PC-9 (cell line): ENCODE measurements at places on chromosomes 5 and 9. TPM values are rescaled to one million over a fixed set of nuclear protein-coding genes. Genes with fewer than 3 reads are reported as not detected.

GRCh38 chr9:94084314-94084713 lies at the start of gene PTPDC1:
PTPDC1 (plus strand) TSS chr9:94084464; CDS start chr9:94084531, 67 bp downstream.
- no peak for DNase-seq

GRCh38 chr9:2321523-2322148 lies 300.0 kb upstream of the VLDLR start:
- no peak for DNase-seq

GRCh38 chr9:103991698-103992097 lies 102.4 kb upstream of the SMC2 start:
- no peak for DNase-seq

GRCh38 chr9:96014078-96014477 lies 138.6 kb downstream of the ERCC6L2 start:
- DNase-seq: no peak

Gene MARCHF3
- 0.35 and 0.75 TPM in 2 replicates for total RNA-seq

Gene NTNG2
- total RNA-seq: not detected in 2 replicates

- DNase-seq: no peak
Measured at GRCh38 chr5:80117446-80117845, 82.3 kb downstream of the THBS4 start.

- no peak for DNase-seq
Measured at GRCh38 chr5:150020249-150020648, 19.7 kb downstream of the HMGXB3 start.

Gene ANXA2R
- 3.6 and 6.3 TPM in 2 replicates for total RNA-seq

Gene PCDHA1
- not detected in 2 replicates for total RNA-seq

- DNase-seq: no peak
Measured at GRCh38 chr5:139601429-139601828, 40.3 kb downstream of the UBE2D2 start.

- DNase-seq: no peak
Measured at GRCh38 chr5:178996156-178996555, 1.0 kb upstream of the GRM6 start.
